ENCODE measurements at places on chromosomes 16 and 17.

DNA sequence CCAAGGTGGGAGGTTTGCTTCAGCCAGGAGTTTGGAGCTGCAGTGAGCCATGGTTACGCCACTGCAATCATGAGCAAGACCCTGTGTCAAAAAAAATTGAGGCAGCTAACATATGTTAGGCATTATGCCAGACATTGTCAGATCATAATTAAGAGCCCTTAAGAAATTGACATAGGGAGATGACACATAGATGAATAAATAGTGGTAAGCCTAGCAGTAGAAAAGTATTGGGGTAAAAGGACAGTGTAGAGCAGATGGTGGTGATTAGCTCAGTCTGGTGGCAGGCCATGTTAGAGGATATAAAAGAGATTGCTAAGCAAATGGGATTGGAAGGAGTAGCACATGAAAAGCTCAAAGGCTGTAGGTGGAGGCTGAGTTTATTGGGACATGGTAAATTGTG is 22.6 kb downstream of the SRCAP start:
- DNase-seq: no peak

DNA sequence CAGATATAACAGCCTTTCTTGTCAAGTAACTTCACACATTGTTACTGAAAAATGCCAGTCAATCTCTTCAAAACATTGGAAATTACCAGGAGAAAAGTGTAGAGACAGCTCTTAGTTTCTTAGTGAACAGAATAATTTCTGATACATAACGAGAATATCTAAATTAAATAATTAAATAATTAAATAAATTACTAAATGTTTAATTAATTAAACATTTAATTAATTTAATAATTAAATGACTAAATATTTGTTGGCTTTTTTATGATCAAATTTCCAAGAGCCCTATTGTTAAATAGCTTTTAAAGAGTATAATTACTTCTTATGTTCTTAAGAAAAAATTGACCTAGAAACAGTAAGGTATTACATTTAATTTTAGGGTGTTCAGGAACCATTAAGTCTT is 129.6 kb downstream of the SSH2 start:
- no peak for DNase-seq

DNA sequence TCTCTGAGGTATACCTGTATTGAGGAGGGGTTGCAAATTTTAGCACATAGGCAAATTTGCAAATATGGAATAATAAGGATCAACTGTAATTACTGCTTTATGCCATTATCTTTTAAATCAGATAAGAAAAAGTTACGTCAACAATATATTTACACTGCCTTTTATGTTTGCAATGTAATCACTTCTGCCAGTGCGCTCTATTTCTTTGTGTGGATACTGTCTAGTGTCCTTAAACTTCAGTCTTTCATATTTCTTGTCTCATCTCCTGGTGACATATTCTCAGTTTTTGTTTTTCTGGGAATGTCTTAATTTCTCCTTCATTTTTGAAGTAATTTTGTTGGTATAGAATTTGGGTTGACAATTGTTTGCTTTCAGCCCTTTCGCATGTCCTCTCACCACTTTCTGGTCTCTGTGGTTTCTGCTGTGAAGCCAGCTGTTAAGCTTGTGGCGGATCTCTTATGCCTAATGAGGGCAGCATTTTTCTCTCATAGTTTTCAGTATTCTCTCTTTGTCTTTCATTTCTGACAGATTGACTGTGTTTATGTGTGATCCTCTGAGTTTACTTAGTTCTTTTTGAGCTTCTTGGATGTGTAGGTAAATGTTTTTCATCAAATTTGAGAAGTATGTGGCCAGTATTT is 37.6 kb upstream of the ABCC11 start:
- no peak for DNase-seq

DNA sequence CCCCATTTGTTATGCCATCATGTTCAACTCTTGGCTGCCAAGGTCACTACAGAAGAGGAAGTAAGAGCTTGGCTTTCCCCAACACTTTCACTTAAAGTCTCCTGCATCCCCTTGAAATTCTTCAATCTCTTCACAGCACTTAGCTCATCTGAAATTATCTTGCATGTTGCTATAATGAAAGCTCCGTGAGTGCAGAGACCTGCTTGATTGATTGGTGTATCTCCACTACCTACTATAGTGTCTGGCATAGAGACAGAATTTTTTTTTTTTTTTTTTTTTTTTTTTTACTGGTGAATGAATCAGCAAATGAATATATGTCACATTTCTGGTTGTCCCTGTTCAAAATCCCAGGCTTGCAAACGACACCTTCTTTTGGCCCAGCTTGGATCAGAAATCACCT is 1.9 kb upstream of the SDR42E1 start:
- no peak for DNase-seq

GRCh38 chr17:50396261-50397110 is 837 bp downstream of the LRRC59 start:
- peak; percentile 16 for DNase-seq

DNA sequence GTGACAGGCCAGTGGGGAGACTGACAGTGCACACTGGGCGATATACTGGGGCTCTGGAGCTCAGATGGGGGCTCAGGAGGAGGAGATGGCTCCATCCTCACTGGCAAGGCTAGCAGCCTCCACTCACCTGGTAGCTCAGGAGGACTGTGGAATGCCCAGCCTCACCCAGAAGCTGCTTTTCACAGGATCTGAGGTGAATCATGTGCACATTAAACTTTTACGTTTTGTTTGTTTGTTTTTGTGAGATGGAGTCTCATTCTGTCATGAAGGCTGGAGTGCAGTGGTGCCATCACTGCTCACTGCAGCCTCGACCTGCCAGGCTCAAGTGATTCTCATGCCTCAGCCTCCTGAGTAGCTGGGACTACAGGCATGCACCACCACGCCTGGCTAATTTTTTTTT is 28.6 kb downstream of the ADCY7 start:
- no peak for DNase-seq

GRCh38 chr16:4110065-4110464 is 6.2 kb downstream of the ADCY9 start:
- DNase-seq: no peak

GRCh38 chr17:73754886-73755400 is 110.7 kb upstream of the SDK2 start:
- DNase-seq: no peak

- no peak for DNase-seq
These were observed 1.3 kb downstream of the CMTR2 start for GRCh38 chr16:71287911-71288310.

DNA sequence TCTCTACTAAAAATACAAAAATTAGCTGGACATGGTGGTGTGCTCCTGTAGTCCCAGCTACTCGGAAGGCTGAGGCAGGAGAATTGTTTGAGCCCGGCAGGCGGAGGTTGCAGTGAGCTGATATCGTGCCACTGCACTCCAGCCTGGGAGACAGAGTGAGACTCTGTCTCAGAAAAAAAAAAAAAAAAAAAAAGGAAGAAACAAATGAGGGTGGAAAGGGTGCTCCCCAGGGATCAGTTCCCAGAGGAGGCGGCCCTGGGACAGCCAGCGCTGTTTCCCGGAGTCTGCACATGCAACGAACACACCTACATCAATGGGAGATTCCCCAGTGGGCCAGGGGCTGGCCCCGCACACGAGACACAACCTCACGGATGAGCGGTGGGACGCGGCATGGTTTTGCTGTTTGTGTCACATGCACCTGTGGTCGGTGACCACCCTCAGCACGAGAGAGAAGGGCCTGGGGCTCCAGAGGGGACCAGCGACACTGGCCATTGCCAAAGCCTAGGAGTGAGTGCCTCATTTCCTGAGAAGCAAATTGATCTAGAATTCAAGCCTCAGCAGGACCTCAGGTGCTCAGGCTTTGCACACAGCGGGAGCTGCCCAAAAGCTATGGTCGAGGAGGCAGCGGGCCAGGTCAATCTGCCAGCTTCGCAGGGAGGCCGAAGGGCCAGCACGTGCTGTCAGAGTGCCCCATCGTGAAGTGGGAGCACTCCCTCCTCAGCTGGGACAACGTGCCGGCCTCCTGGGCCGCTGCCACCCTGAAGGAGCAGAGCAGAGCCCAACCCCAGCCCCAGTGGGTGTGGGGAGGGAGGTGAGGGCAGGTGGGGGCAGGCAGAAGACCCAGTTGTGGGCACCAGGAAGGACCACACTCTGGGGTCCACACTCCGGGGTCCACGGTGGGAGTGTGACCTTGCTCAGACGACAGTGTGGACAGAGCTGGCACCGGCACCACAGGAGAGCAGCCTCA is 13.8 kb upstream of the WDR45B start:
- DNase-seq: no peak

DNA sequence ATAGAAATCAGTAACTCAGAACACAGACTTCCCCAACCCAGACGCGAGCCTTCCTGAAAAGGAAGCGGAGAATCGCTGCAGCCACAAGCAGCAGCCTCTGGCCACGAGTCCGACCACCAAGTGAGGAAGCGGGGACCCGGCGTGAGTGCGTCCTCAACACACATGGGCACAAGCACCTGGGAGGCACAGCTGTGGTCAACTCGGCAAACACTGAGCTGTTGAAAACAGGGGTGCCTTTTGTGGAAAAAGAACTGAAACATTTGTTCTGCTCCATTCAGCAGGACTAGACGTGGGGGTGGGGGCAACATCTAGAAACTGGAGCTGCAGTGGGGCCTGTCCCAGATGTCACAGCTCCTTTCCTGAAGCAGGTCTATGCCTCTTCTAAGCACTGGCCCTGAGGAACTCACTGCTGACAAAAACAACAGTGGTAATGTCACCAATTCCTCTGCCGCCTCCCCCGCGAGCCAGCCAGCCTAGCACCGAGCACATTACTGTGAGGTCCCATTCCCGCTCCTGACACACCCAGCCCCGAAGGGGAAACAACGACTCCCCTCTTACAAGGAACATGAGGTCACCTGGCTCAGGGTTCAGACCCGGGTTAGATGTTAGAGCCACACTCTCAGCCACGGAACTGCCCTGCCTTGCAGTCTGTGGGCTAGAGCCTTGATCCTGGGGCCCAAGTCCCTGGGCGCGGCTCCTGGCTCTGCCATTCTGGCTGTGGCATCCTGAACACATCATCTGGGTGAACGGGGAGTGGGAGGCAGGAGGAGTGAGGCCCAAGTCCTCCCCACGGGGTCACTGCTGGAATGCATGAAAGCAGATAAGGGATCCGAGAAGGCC is 29.0 kb downstream of the KDM8 start:
- DNase-seq: no peak

GRCh38 chr16:363766-364490 is 6.4 kb downstream of the MRPL28 start:
- no peak for DNase-seq

DNA sequence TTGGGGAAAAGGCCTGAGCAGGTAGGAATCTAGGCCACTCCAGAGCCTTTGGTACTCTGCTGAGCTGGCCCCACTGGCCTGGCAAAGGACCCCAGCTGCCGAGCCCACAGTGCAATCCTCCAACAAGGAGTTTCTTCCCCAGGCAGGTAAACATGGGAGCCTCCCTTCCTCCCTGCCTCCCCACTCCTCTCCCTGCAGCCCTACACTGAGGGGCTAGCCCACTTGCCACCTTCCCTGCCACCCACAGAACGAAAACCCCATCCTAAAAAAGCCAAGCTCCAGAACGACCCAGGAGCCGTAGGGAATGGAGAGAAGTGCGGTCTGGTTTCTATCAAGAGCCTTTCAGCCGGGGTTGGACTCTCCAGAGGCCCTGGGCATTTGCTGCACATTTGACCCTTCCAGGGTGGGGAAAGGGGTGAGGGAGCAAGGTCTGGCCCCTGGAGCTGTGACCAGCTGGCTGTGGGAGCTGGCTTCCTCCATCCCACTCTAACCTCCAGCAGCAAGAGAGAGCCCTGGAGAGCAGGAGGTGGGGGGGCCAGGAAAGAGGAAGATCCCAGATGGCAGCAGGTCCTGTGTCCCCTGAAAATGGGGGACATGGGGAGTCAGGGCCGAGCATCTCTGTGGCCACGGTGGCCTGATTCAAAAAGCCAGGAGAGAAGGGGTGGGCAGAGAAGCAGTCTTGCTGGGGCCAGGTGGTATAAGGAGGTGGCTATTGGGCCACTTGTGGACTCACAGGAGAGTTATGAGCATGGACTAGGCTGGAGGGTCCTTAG is 1.3 kb downstream of the HID1 start:
- no peak for DNase-seq

GRCh38 chr17:72318131-72318530 is 197.3 kb downstream of the SOX9 start:
- DNase-seq: no peak

DNA sequence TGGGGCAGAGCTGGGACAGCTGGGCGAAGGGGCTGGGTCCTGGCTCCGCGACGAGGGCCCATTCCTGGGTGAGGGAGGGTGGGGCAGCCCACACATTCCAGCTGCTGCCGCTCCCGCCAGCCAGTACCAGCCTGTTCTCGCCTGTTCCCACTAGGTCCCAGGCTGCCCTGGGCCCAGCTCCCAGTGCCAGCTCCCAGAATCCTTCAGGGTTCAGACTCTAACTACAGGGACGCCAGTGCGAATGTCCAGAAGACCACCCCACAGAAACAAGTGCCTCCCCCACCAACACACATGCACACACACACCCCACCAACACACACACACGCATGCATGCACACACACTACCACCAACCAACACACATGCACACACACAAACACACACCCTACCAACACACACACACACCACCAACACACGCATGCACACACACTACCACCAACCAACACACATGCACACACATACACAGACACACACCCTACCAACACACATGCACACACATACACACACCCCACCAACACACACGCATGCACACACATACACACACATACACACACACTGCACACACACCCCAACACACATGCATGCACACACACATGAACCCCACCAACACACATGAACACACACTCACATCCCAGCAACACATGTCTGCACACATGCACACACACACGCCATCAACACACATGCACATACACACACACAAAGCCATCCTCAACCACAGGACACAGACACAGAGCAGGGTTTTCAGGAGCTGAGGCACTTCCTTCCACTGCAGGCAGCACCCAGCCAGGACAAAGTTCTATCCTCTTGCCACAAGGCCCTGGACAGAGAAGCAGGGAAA is 27.5 kb upstream of the KRT17 start:
- no peak for DNase-seq

DNA sequence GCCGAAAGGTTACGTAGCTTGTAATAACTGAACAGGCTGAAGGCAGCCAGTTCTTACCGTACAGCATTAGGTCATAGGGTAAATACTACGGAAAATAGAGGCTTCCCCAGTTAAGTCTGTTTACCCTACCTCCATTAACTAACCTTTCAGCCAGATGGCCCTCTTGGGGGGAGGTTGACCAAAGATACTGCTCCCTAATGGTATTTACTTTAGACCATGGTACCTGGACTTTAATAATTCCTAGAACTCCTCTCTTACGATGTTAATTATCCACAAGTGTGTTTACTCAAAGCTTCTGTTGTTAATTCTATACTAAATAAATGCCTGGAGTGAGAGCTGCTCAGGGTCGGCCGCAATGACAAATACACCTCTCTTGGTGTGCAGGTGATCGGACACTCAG is 9.8 kb upstream of the ADAT1 start:
- DNase-seq: no peak

GRCh38 chr17:7912927-7913524 is 3.1 kb downstream of the RNF227 start:
- peak; percentile 62 for DNase-seq
